GM04504 (cell line): ENCODE measurements at places on chromosomes 5 and 9.

DNA sequence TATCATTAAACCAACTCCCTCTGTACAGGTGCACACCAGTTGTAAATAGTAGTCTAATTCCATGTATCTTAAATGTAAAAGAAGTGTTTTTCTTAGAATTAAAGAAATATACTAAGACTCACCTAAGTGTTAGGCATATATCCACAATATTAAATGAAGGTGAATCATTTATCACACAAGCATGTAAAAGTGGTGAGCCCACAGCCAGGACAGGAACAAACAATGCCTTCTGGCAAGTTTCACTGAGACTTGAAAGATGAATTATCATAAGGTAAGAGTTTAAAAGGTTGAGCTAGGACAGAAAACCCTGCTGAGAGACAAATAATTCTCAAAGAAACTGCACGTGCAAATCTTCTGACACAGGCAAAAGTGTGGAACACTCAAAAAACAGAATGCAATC lies 832.5 kb downstream of the TAF11L14 start:
- DNase-seq: no peak

DNA sequence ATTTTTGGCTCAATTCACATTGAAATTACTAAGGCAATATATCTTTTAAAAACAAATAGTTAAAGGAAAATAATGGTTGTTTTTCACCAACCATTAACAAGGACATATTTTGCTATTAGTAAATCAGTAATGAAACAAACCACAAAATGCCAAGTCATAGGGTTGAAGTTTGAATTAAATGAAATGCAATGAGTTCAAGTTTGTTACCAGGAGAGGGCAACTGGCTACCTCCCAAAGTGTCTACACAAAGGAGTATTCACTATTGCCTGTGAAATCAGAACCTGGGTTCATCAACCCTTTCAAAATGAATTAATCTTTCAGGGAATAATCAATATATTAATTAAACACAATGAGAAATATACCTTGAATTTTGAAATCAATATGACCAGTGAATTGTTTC lies 138.4 kb upstream of the DMRTA1 start:
- DNase-seq: no peak

- DNase-seq: no peak
These were observed 4.5 kb downstream of the FCN2 start for GRCh38 chr9:134885001-134885678.

DNA sequence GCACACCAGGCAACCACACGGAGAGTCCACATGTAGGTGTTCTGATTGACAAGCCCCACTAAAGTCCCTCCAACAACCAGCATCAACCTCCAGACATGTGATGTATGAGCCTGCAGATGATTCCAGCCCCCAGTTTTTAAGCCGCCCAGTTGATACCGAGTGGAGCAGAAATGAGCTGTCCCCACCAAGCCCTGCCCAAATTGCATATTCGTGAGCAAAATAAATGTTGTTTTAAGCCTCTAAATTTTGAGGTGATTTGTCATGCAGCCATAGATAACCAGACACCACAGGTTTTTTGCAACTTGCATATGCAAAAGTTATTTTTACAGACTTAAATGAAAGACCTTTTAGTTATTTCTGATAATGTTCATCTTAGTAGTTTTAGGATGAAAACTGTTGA lies 187.7 kb downstream of the PIK3R1 start:
- no peak for DNase-seq

DNA sequence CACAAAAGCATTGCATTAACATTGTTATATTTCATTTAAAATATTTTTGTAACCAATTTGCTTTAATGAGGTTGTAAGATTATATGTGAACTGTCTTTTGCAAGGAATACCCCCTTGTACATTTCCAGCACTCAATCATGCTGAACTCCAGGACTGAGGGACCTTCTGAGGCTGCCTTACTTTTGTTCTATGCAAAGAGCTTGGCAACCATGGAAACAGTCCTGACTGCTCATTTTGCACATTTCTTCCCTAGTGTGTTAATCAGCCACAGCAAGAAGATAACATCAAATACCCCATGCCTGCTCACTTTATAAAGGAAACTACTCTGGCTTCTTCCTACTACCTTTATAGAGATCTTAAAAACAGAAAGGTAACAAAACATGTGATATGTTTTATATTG lies 355.6 kb upstream of the IZUMO3 start:
- DNase-seq: no peak
